Epithelial cell of alveolus of lung (primary cell): ENCODE measurements at places on chromosomes 2 and 18. TPM values are rescaled to one million over a fixed set of nuclear protein-coding genes. Genes with fewer than 3 reads are reported as not detected.

PDE11A gene
- 0.13 TPM in 1 of 2 replicates, not detected in the other for total RNA-seq

UGT1A3 gene
- total RNA-seq, result not detected in 2 replicates

RBM44 gene
- total RNA-seq, result 0.08 TPM in 1 of 2 replicates, not detected in the other

AFF3 gene
- total RNA-seq, result 5.7 and 6.6 TPM in 2 replicates

ZNF396 gene
- total RNA-seq, result 0.78 and 1.4 TPM in 2 replicates
